ENCODE measurements at places on chromosomes 16 and 17.

DNA sequence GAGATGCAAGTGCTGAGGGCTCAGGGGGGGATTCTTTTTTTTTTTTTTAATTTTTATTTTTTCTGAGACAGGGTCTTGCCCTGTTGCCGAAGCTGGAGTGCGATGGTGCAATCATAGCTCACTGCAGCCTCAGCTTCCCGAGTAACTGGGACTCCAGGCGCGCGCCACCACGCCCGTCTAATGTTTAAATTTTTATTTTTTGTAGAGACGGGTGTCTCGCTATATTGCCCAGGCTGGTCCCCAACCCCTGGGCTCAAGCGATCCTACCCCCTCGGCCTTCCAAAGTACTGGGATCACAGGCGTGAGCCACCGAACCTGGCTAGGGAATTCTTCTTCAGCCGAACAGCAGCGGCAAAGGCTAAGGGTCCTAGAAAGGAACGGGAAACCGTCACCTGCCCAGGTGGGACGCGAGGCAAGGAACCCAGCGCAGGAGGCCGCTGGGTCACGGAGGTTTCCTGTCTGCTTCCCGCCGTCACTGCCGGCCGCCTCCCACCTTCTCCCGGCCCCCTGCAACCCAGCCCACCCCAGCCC is 13.3 kb upstream of the OR1F1 start:
- no peak for DNase-seq

DNA sequence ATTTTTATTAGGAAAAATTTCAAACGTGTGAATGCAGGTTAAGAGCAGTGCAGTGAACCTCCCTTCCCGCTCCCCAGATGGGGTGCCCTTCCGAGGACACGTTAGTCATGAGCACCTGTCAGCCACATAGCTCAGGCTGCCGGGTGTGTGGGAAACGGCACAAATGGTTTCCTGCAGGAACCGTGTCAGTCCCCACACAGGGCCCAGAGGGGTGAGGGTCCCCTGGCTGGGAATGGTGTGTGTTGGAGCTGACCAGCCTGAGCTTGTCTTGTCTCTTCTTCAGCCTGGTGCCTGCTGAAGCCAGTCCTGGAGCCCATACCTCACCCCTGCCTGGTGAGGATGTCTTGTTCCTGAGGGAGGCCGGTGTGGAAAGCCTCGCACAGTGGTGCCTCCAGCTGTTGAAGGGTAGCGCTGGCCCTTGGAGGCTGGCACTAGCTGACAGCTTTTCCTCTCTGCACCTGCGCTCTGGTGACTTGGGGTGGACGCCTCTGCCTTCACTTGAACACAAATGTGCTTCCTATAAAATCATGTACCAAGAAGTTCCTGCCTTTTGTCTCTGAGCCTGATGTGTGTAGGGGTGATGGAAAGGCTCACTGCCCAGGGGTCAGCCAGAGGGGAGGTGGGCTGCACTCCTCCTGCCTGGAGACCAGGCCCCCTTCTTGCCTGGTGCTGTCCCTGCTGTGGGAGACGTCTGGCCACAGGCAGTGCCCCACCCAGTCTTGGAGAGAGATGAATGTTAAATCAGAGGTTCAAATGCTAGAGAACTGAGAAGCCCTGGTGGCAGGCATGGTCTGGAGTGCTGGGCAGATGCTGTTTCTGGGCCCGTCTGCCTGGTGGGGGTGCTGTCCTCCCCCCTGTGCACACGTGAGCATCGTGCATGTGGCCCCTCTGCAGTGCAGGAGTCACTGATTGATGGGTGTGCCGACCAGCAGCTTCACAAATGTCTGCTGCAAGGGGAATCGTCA is 102.6 kb upstream of the ZNF750 start:
- DNase-seq: no peak

DNA sequence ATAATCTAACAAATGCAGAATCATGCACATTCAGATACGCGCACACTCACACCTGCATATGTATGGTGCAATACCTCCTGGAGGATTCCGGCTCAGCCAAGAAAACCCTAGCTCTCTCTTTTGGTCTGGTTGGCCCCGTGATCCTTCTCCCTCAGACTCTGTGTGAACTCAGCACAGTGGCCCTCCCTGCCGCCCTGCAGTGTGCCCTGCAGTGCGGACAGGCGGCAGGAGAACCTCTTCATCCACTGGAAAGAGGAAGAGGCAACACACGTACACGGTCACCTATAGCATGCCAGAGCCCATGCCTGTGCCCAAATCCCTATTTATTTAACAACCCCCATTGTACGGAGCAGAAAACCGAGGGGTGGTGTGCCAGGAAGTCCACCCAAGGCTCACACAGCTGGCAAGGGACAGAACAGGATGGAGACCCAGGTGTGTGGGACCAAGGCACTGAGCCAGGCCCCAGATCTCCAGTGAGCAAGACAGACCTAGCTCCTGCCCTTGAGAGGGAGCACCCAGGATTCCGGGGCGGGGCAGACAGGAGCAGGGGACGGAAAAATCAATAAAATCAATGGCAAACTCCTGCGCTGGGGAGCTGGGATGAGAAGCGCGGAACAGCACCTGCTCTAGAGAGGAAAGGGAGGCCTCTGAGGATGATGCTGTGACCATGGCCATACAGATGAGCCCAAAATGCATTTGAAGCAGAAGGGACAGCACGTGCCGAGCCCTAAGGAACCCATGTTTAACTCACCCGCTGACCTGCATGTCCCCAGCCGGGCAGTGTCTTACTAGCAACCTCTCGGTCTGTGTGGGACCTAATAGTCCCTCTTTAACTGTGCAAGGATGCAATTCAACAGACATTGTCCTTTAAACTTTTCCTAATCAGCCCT is 54.7 kb upstream of the CIBAR2 start:
- no peak for DNase-seq

- DNase-seq: no peak
Measured at GRCh38 chr17:4881761-4882555, 17.4 kb upstream of the C17orf107 start.

DNA sequence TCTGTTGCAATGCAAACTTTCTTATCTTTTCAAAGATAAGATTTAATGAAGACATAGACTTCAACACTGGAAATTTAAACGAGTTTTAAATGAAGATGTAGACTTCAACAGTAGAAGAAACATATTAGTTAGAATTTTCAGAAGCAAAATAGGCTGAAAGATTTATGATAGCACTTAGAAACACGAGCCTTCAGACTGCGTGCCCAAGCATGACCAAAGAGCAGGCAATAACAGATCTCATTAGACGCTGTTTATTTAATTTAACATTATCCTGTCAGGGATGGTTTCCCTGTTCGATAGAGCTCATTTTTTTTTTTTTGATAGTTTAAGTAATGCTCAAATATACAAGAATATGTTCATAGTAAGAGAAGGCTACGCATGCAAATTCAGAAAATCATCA is 604.7 kb upstream of the SOX9 start:
- no peak for DNase-seq

DNA sequence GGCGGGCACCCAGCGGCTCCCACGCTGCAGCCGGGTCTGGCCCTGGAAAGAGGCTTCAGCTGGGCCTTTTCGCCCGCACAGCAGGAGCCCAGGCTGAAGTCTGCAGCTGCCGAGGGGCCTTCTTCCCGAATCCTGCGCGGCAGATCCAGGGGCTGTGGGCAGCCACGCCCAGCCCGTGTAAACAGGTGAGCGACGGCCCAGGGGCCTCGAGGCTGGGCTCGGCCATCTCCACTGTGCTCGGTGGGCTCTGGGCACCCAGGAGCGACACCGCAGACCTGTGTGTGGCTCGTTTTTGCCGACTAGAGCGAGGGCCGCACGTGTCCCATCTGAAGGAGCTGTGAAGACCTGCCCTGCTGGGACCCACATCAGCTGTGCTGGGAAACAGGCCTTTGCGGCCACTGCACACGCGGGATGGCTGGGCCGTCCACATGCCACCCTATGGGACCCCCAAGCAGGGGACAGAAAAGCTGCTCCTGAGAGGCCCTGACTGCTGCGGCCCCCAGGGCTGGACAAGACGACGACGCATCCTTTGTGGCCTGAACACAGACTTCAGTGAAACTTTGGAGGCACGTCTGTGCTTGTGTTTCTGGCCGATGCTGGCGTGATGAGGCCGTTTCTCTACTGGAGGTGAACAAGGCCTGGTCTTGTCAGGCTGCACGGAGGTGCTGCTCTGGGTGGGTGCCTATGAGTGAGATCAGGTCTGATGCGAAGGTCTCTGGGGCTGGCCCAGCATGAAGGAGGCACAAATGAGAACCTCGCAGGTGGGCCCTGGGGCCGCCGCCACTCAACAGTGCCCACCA is 5.2 kb upstream of the APRT start:
- DNase-seq: no peak

- no peak for DNase-seq
Measured at GRCh38 chr16:28193530-28194423, 18.0 kb downstream of the XPO6 start.

DNA sequence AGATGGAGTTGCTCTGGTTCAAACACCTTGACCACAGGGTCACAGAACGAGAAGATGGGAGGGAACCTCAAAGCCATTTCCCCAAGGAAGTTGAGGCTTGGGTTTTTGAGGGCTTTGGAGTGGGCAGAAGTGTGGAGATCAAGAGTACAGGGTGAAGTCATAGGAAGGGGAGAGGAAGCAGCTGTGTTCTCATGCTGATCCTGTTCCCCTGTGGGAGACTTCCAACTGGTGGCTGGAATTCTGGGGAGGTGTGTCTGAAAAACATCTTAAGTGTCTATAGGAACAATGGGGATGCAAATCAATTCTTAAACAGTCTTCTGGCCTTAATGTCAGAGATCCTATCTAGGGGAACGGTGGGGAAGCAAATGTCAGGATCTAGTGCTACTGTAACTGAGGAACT is 38.8 kb upstream of the HSBP1 start:
- DNase-seq: no peak

- no peak for DNase-seq
Measured at GRCh38 chr16:64648282-64648681, 473.6 kb downstream of the CDH11 start.

DNA sequence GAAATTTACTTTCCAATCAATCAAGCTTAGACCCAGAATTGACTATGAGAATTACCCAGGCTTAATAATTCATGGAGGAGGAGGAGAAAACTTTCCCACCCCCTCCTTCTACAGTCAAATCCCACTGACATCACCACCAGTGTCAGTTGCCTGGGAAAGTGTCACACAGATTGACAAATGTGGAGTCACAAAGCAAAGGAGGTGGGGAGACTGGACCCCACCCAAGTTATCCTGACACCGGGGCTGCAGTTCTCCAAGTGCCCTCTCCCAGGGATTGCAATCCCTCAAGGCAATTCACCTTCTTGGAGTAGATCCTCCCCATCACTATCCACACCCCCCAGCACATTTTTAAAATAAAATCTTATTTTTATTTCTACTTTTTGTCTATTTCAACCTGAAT is 100.2 kb upstream of the CDH11 start:
- DNase-seq: no peak

DNA sequence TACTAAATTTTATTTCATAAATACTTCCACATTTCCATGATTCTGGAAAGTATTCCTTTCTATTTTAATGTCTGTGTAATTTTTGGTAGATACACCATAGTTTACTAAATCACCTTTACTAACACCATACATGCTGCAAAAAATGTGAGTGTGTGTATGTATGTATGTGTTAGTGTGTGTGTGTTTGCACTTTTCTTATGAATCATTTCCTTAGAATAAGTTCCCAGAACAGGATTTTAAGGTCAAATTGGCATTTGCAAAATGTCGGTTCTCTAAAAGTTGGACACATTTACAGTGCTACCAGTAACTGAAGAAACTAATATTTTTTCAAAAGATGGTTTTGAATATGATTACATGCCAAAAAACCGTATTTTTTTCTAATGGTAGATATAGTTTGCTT is 137.1 kb downstream of the CYB561 start:
- no peak for DNase-seq

- DNase-seq: no peak
Measured at GRCh38 chr16:85917012-85917411, 18.1 kb downstream of the IRF8 start.

DNA sequence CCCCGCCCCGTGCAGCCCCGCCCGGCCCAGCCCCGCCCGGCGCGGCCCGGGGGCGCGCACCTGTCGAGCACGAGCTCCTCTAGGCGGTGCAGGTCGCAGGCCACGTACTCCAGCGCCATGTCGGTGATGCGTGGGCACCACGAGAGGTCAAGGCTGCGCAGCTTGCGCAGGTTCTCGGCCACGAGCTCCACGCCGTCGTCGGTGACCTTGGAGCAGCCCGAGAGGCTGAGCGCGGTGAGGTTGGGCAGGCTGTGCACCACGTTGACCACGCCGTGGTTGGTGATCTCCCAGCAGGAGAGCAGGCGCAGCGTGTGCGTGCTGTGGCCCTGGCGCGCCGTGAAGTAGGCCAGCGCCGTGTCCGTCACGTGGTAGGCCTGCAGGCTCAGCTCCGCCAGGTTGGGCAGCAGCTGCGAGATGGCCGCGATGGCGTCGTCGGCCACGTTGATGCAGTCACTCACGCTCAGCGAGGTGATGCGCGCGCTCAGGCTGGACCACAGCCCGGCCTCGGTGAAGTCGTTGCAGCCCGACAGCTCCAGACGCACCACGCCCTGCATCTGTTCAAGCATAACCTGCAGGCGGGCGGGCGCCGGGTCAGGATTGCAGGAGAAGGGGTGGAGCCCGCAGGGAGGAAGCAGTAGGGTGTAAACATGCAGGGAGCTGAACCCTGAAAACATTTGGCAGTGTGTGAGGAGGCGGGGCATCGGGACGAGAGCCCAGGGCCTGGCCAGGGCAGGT is 5.3 kb upstream of the WDR24 start:
- no peak for DNase-seq

- no peak for DNase-seq
Measured at GRCh38 chr17:45018848-45019711, 32.4 kb downstream of the DCAKD start.

DNA sequence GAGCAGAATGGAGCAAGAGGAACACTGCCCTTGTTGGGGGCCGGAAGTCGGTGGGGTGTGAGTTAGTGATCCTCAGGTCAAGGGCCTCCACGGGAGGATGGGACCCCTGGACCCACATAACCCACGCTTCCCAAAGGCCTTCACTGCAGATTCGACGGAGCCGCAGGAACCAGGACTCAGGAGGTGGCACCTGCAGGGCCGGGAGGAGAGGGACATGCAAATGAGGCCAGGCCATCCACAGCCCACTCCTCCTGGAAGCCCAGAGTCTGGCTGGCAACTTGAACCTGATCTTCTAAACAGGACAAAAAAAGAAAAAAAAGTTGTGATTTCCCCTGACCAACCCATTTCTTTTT is 299.9 kb downstream of the SOX9 start:
- DNase-seq: no peak

DNA sequence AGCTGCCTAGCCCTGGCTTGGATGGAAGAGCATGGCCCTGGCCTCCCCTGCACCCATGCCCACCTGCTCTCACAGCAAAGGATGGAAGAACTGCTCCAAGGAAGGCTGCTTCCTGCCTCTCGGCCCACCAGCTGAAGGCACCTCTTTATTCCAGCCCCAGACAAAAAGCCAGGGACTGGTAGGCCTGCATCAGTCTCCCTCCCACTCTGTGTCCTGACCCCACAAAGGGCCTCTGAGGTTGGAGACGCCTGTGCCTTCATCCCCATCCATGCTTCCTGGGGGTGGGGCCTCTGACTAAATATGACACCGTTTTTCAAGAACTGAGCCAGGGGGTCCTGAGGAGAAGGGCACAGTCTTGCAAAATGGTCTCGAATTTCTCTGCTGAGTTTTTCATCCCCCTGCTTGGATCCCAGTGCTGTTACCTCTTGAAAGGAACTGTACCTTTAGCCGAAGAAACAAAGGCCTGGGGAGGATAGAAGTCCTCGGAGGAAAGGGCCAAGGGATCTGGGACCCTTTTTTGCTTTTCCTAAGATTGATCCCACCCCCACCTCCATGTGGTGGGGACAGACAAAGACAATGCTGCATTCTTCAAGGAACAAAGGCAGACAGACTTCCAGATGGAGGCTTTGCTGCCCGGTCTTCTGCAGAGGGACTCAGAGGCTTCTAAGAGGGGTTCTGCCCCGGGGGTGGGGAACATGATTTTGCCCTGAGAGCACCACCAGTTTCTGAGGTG is 5.2 kb downstream of the C17orf50 start:
- DNase-seq: no peak
